Activated CD4-positive, CD25-positive, alpha-beta regulatory T cell treated with anti-CD3 and anti-CD28 coated beads, Interleukin-2, amount 50 U/mL, for 72 hours (primary cell): ENCODE measurements at places on chromosomes 4 and X.

DNA sequence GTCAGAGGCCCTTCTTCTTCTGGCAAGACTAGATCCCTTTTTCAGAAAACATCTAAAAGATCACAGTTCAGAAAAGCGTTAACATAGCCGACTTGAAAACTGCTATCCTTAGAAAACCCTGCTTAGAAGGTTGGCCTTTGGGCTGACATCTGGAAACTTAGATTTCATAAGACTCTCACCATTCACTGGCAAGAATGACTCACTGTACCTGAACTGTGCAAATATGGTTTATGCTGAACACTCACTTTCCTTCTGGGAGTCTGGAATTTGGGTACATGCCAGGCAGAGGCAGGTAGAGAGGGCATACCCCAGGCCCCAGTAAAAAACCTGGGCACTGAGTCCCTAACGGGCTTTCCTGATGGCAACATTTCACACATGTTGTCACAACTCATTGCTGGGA is 88.8 kb upstream of the GPC3 start:
- DNase-seq, result no peak

DNA sequence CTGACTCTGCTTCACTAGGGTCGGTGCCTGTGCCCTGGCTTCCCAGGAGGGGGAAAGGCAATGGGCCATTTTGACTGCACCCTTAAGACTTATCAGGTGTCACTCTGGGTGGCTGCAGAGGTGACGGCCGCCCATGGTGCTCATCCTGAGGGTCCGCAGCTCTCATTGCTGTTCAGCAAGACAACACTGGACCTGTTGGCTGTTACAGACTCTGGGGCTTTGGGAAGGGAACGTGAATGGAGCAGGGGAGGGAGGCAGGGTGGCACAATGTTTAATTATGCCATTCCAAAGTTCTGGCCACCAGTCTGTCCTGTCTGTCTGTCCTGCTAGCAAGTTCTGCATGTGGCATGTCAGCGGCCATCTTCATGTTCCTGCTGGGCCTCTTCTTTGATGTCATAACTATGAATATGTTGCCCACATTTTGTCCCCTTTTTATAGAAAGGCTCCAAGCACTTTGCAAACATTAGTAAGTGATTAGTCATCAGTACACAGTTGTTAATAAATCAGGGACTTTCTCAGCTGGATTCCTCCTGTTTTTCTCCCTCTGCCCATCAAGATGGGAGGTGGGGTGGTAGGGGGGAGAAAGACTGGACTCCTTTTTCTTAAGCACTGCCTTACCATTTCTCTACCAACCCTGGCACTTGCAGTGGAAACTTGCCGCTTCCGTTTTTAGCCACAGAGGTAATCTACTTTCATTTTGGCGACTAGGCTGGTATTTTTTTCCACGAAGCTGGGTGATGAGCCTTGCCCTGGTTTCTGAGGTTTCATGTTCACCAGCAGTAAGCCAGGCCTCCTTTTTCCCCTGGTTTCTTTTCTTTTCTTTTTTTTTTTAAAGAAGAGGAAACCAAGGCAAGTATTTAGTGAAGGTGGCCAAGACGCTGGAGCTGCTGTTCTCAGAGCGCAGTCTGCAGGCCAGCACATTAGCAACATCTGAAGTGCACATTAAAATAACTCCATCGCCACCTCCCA is 88.6 kb upstream of the TRIM2 start:
- DNase-seq, result peak; percentile 60

DNA sequence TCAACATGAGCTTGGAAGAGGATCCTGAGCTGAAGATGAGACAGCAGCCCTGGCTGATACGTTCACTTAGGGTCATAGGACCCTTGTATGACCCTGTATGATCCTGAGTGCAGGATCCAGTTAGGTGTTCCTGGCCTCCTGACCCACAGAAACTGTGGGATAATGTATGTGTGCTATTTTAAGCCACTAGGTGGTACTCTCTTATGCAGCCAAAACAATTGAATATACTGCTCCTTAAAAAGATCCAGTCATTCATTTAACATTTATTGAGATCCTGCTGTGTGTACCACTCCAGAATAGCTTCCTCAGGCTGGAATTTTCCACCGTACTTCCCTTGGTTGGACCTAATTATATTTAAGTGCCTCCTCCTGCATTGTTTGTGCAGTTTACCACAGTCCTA is 167.1 kb downstream of the AMELX start:
- DNase-seq, result no peak

DNA sequence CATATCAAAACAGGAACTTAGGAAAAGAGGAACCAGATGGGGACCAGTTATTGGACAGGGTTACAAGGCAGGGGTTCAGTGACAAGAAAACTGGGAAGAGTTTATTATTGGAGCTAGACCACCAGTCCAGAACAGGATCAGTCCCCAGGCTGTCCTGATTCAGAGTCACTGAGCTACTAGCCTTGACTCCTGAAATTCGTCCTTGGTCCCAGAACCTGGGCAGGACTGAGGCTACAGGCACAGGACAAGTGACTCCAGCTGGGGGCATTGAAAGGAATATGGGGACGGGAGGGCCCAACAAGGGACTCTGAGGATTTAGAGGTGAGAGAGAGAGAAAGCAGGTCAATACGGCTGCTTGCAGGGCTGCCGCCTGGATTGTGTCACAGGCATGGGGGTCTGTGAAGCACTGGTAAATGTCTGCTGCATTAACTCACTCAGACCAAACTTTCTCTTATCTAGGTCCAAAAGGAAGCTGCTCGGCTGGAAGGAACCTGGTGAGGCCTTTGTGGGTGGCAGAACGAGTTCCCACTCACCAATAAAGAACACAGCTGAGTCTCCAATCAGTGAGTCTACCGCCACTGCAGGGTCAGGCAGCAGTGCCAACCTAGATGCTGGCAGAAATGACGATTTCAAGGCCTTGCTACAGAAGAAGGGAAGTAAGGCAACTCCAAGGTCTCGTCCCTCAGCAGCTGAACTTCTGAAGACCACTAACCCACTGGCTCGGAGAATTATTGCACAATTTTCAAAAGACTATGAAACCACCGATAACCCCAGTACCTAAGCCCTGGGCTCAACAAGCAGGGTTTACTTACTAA is 11.3 kb upstream of the RTL5 start:
- no peak for DNase-seq

GRCh38 chr4:143118663-143119062 is 66.1 kb upstream of the USP38 start:
- DNase-seq, result no peak

DNA sequence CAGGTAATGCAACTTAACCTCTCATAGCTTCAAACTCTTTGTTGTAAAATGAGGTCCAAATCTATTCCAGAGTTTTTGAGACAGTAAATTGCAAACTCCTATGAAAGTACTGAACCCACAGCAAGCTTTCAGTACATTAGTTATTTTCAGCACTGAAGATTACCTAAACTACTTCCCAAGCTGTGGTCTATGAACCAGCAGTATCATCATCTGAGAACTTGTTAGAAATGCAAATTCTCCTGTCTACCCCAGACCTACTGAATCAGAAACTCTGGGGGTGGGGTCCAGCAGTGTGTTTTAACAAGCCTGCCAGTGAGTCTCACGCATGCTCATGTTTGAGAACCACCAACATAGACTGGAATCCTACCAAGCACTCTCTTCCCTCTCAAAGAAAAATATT is 5.7 kb upstream of the CASP6 start:
- DNase-seq, result no peak

GRCh38 chr4:67988991-67989390 is 25.7 kb upstream of the TMPRSS11A start:
- no peak for DNase-seq

- DNase-seq, result no peak
Measured at GRCh38 chr4:80005863-80006262, 67.2 kb downstream of the ANTXR2 start.

- DNase-seq, result no peak
Measured at GRCh38 chrX:74490247-74490646, 69.0 kb downstream of the SLC16A2 start.

- no peak for DNase-seq
Measured at GRCh38 chr4:165877286-165877685, 4.2 kb downstream of the TLL1 start.

GRCh38 chr4:167956676-167957075 is 135.7 kb upstream of the ANXA10 start:
- no peak for DNase-seq

DNA sequence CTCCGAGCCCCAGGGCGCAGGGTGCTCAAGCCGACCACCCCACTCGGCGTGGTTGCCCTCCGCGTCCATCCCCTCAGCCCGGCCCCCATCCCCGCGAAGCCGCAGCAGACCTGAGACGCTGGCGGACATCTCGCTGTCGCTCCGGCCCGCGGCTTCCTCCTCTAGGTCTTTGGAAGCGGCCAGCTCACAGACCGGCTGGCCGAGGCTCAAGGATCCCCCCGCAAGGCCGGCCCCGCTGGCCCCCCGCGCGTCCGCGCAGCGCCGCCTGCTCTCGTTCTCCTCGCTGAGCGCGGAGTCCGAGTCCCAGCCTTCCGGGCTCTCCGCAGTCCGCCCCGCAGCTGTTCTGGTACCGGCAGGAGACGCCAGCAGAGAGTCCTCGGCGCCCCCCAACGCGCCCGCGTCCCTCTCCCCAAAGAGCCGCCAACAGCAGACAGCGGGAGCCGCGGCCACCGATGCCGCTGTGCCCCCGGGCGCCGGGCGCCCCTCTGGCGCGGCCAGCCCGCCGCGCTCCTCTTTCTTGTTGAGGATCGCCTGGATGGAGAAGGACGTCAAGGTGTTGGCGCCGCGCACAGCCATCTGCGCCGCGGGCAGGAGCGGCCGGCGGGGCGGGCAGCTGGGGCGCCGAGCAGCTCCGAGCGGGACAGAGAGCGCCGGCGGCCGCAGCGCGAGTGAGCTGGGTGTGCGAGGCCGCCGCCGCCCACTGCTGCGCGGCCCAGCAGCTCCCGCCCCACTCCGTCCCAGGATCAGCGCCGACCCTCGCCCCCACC is at the start of gene NKX3-2:
Gene NKX3-2, minus strand, starts transcription at position 670 of the 767 bp plus-strand sequence. Its CDS starts 94 bp downstream, at position 576.
- DNase-seq, result no peak

DNA sequence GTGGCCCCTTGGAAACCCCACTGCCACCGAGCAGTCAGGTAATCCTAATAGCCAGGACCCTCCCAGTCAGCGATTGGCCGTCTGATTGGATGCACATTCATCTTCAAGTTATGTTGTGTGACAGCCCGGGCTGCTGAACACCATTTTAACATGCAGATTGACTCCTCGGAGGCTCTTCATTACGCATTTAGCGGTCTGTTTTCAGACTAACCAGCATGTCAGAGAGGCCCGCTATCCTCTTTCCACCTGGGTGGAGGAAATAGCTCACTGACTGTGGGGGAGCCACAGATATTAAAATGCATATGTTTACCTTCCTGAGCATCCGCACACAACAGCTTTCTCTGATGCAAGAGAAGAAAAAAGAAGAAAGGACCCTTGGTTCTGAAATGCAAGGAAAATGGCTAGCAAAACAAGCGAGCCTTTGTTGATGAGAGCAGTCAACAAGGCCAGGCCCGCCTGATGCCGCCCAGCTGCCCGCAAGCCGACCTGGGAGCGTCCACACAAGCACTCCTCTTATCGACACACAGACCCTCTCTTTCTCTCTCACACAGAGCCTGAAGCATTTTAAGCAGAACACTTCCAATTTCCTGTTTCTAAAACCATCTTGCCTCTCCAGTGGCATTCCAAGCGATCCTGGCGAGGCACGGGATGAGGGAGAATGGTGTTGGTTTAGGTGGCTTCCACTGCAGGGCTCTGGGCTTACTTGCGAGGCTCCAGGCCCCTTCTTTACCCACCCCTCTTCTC is 118.3 kb downstream of the MGST2 start:
- DNase-seq, result no peak

DNA sequence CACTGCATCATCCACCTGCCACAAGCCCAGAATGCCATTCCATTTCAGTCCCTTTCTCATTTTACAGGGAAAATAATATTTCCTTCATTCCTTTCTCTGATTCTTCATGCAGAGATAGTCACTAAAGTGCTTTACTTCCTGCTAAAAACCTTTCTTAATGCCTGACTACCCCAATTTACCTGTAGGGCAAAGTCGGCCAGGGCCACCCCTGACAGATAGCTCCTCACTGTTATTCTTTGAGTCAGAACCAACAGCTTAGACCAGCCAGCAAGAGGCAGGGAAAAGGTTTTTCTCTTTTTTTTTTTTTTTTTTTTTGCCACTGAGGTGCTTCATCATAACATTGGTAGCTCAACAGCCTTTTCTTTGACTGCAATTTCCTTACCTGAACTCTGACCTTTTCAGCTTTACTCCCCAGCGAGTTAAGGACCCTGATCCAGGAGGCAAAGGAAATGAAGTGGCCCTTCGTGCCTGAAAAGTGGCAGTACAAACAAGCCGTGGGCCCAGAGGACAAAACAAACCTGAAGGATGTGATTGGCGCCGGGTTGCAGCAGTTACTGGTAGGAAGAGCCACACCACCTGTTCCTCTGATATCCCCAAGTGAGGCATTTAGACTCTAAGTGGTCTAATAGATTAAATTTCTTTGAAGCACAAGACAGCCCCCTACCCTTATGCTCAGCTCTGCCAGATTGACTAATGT is 85.0 kb downstream of the ALPK1 start:
- no peak for DNase-seq

DNA sequence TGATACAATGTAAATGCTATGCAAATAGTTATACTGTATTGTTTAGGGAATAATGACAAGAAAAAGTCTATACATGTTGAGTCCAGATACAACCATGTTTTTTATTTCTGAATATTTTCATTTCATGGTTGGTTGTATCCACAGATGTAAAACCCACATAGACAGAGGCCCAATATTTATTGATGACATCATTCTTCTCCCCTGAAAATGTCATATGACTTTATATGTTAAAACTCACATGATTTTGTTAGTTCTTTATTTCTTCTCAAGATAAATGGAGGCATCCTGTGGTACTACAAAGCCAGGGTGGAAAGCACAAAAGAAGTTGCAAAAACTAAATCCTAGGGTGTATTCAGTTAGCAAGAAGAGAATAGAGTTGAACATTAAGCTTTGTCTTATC is 149.3 kb upstream of the GLRA2 start:
- no peak for DNase-seq

GRCh38 chrX:43677993-43678392 is 21.9 kb downstream of the MAOA start:
- DNase-seq, result no peak

GRCh38 chr4:165288639-165289422 is 38.6 kb upstream of the MSMO1 start:
- DNase-seq, result no peak

- DNase-seq, result no peak
Measured at GRCh38 chr4:129350834-129351721, 255.1 kb downstream of the C4orf33 start.

DNA sequence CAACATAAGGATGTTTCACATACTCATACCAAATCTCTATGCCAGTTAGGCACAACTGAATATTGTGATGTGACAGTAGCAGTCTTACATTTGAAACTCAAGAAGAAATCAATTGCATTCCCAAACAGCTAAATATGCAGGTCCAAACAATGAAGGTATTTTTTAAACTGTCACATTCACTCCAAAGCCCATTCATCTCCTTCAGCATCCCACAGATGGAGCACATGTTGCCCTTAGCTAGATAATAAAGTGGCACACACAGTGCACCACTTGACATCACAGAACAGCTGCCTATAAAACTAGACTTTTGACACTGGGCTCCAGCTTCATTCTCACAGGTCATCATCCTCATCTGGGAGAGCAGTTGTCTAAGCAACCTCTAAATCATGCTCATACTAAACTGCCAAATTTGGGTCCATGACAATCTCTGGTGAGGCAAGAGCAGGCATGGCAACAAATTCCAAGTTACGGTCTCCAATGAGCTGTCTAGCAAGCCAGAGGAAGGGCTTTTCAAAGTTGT is 26.2 kb upstream of the ARHGEF6 start:
- DNase-seq, result no peak

- no peak for DNase-seq
Measured at GRCh38 chr4:85722807-85723206, 247.9 kb downstream of the ARHGAP24 start.
